ENCODE measurements at places on chromosomes 11 and 22.

DNA sequence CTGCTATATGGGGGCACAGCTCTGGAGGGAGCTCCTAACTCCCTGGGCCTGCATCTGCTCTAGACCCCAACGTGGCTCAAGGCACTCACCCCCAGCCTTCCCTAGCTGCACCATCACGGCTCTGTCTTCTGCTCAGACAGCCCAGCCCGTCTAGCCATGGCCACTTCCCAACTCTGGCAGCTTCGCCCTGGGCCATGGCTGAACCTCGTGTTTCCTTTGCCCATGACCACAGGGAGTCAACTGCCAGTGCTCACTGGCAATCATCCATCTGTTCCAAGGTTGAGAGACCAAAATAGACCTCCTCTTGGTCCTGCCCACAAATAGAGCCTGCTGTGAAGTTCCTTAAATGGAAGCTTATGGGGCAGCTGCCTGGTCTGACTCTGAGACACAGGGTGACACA, 5.4 kb downstream of the LMO1 start:
- no peak overlapping the region for H3K27ac ChIP-seq
- no peak for DNase-seq
- peaks cover 49% of the 10 kb centered on the region for H3K27me3 ChIP-seq
- H3K4me3 ChIP-seq = no peak overlapping the region
- H3K4me1 ChIP-seq = peaks cover 4% of the 10 kb centered on the region

- H3K27ac ChIP-seq = peak overlapping the region; percentile 53
- H3K36me3 ChIP-seq = no peaks in the 10 kb centered on the region
- no peak for DNase-seq
- H3K4me1 ChIP-seq = peaks cover 9% of the 10 kb centered on the region
These were observed 22.9 kb downstream of the SYTL2 start for GRCh38 chr11:85787809-85788760.

DNA sequence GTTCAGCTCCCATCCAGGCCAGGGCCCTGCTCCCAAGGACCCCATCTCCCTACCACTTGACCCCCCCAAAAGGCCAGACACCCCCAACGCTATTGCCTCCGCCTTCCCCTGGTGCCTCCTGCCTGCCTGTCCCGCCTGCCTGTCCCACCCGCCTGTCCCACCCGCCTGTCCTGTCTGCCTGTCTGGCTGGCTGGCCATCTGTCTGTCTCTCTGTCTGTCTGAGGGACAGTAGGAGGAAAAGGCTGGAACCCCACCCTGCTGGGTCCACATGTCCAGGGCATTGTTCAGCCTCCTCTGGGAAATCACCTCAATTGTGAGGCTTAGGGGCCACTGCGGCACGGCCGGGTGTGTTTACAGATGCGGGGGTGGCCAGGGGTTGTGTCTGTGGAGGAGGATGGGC, 25.3 kb upstream of the CBX7 start:
- no peaks in the 10 kb centered on the region for H3K36me3 ChIP-seq
- no peak overlapping the region for H3K4me3 ChIP-seq
- H3K27me3 ChIP-seq = no peaks in the 10 kb centered on the region
- H3K27ac ChIP-seq = peak overlapping the region; percentile 82

DNA sequence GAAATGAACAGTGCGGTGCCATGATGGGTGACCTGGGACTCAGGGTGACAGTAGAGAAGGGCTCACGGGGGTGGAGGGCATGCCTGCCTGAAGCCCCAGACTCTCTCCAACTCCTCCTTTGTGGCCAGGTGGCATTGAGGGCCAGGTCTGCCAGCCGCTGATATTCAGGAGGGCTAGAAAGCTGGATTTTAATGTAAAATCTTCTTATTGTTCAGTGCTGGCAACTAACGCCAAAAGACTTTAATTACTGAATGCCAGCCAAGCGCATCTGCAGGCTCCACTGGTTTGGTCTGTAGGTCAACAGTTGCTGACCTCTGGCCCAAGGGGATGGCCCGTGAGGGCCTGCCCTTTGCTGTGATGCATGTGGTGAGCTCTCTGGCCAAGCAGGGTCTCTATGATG, 10.3 kb downstream of the MRGPRG start:
- H3K27ac ChIP-seq = no peak overlapping the region
- H3K27me3 ChIP-seq = peaks cover 46% of the 10 kb centered on the region
- no peak for DNase-seq
- H3K36me3 ChIP-seq = no peaks in the 10 kb centered on the region
- no peak overlapping the region for H3K4me3 ChIP-seq

DNA sequence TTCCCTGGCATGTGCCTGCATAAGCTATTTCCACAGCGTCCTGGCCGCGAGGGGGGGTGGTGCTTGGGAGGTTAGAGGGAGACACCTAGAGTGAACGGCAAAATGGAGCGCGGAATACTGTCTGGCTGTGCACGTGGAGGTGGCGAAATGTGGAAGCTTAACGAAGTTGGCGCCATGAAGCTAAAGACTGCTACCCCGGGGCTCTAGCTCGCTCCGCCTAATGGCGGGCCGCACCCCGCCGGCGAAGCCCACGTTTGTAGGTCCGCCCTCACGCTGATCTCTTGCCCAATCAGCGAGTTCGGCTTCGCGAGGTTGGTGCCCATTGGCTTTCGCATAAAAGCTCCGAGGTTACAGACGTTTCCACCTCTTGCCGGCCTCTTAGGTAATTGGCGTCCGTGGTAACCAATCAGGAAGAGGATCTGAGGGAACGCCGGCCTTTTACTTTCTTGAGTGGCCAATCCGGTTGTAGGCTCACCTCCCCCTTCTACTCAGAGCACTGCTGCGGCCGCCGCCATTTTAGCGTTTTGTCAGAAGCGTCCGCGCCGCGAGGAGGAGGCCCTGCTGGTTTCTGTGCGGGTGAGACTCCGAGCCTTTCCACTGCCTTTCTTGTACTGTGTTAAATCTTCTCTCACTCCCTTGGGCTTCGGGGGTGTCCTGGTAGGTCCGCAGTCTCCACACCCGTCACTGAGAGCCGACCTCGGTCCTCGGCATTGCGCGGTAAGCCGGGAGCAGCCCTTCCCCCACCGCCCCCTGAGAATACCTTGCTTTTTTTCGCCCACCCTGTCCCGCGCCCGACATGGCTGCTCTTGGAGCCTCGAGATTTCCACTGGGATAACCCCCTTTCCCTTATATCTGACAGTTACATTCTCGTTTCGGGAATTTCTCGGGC, at the start of gene RBM4:
Gene RBM4 (plus strand): TSS at position 527 of the 889 bp plus-strand sequence. CDS start 1,009 bp downstream, outside the sequence.
- H3K4me1 ChIP-seq = peaks cover 50% of the 10 kb centered on the region
- H3K27me3 ChIP-seq = no peaks in the 10 kb centered on the region
- DNase-seq = peak; percentile 95
- peaks cover 32% of the 10 kb centered on the region for H3K36me3 ChIP-seq
- peak within 1 kb of the TSS; percentile 97 for H3K4me3 ChIP-seq

Data from mesothelial cell of epicardium (in vitro differentiated cells).